ENCODE measurements at places on chromosomes 1 and 21.

GRCh38 chr1:54480525-54480848 lies 67.5 kb upstream of the ACOT11 start:
- DNase-seq, result no peak

GRCh38 chr1:231808990-231809389 lies 182.4 kb downstream of the DISC1 start:
- no peak for DNase-seq

- DNase-seq, result no peak
Observed at GRCh38 chr1:247857069-247857984, at the start of gene TRIM58. Gene TRIM58 (plus strand): TSS chr1:247857187. CDS start chr1:247857247, 60 bp downstream.

GRCh38 chr1:44785501-44786137 lies 2.4 kb downstream of the BEST4 start:
- no peak for DNase-seq

DNA sequence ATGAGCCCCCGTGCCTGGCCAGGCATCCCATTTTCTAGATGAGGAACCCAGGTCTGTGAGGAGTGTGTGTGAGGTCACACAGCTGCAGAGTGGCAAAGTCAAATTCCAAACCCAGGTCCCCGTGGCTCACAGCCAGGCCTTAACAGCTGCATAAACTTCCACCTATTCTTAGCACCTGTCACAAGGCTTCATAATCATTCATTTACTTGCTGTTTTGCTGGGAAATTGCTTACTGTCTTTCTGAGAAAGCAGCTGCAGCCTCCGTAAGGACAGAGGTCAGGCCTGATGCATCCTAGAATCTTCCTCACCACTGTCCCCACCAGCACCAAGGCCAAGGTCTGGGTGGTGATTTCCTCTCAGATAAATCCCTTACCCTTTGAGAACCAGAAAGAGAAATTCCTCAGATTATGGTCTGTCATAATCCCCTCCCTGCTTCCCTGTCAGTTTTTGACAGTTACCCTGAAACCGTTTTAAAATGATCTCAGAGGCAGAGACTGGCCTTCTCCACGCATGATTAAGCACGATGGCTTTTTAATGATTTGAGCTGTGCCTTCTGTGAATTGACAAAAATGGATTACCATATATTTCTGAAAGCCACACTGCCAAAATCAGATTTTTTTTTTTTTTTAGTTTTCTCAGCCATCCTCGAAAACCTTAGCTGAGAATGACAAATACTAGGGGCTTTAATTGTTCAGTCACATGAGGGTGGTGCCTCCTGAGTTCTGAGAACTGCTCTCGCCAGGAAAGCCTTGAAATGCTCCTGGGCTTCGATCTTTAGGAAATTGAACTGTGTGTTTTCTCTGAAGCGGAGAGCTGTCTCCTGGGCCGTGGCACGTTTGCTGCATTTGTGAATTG lies 70.0 kb upstream of the SELENON start:
- no peak for DNase-seq

DNA sequence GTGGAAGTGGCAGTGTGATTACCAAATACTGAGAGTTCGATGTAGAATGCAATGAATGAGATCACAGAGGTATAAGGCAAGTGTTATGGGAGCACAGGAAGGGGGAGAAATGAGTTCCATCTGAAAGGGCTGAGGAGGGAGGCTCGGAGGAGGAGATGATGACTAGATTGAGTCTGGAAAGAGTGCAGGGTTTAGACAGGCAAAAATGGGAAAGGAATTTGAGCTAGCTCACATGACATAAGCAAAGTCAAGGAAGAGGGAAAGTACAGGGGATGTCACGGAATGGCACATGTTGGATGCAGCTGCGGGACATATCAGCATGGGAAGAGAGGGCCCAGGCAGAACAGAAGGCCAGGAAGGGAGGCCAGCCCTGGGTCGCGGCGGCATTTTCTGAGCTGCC lies 132.7 kb downstream of the RUNX1 start:
- DNase-seq, result no peak

GRCh38 chr1:201011616-201012015 lies 11.9 kb downstream of the KIF21B start:
- no peak for DNase-seq

DNA sequence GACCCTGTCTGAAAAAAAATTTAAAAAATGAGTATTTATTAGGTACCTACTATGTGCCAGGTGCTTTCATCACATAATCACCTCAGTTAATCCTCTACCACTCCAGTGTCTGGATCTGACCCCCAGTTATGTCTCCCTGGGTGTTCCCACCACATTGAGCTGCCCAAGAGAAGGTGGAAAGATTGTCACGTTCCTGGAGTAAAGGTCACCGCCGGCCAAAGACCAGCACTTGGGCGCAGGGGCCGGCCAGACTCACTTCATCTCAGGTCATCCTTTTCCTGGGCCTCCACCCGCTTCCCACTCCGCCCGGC lies 714 bp downstream of the PYCR2 start:
- DNase-seq, result no peak

DNA sequence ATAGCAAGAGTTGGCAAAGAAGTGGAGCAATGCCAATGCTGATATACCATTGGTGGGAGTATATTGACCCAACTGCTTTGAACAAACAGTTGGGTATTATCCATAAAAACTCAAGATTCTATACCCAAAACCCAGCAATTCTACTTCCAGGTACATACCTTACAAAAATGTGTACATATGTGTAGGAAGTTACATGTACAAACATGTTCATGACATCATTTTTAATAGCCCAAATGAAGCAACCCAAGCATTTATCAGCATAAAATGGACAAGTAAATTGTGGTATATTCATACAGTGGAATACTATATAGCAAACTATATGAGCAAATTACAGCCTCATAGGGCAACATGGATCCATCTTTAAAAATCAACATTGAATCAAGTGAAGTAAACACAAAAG lies 20.9 kb downstream of the RWDD3 start:
- no peak for DNase-seq

GRCh38 chr1:111658622-111659021 lies 39.0 kb downstream of the RAP1A start:
- no peak for DNase-seq

Measured in T-helper 1 cell (primary cell).